ENCODE measurements at places on chromosomes 16 and 17.

- DNase-seq, result no peak
Measured at GRCh38 chr16:85349365-85350145, 237.3 kb upstream of the CIBAR2 start.

GRCh38 chr17:4485676-4486646 lies 12.7 kb upstream of the SPNS2 start:
- DNase-seq, result no peak

GRCh38 chr17:10754861-10755591 lies 25.2 kb upstream of the TMEM220 start:
- DNase-seq, result no peak

DNA sequence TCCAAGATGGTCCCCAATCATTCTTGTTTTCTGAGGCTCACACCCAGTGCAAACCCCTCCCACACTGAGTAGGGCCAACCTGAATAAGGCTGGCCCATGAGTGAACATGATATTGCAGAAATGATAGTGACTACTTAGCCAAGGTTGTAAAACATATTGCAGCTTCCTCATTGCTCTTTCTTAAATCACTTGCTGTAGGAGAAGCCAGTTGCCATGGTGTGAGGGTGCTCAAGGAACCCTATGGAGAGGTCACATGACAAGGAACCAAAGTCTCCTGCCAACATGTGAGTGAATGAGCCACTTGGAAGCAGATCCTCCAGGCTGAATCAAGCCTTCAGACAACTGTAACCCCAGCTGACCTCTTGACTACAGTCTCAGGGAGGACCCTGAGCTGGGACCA lies 191.4 kb downstream of the RGS9 start:
- no peak for DNase-seq

DNA sequence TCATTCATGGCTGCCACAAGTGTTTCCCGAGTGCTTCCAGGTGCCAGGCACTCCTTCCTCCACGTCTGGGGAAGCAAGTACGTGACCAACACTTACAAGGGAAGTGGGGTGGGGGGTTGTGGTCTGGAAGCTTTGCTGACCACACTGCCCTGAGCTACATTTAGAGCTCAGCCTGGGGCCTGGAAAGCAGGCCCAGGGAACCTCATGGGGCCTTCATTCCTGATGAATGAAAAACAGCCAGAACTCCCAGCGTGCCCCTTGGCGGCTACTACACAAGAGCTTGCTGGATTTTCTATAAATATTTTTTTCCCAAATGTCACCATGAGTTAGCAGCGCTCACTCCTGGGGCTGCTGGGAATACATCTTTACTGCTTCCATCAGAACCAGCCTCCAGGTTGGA lies 73.3 kb downstream of the ABCC12 start:
- no peak for DNase-seq

- DNase-seq, result no peak
Measured at GRCh38 chr16:53504665-53505064, 1.7 kb upstream of the AKTIP start.

GRCh38 chr16:52076801-52077201 lies 470.1 kb downstream of the TOX3 start:
- no peak for DNase-seq

DNA sequence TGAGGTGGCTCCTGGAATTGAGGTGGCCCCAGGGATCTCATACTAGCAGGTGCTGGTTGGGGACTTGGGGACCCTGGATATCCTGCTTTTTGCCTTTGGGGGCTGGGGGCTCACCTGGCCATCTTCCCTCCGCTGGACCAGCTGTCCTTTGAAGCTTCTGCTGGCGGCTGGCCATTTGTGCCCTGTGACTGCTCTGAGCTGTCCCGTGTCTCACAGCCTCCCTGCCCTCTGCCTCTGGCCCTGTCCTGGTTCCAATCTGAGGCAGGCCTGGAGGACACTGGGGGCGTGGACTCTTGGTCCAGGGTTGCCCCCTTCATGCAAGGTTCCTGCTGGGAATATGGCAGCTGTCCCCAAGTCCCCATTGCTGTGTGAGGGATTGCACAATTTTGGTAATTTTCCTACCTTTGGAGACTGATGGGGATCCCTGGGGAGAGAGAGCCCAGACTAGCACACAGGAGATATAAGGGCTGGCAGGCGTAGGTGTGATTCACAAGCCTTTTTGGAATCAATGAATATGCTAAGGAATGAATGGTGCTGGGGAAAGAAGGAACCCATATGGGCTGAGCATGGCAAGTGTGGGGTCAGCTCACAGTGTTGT lies 19.2 kb downstream of the ADCY7 start:
- no peak for DNase-seq

DNA sequence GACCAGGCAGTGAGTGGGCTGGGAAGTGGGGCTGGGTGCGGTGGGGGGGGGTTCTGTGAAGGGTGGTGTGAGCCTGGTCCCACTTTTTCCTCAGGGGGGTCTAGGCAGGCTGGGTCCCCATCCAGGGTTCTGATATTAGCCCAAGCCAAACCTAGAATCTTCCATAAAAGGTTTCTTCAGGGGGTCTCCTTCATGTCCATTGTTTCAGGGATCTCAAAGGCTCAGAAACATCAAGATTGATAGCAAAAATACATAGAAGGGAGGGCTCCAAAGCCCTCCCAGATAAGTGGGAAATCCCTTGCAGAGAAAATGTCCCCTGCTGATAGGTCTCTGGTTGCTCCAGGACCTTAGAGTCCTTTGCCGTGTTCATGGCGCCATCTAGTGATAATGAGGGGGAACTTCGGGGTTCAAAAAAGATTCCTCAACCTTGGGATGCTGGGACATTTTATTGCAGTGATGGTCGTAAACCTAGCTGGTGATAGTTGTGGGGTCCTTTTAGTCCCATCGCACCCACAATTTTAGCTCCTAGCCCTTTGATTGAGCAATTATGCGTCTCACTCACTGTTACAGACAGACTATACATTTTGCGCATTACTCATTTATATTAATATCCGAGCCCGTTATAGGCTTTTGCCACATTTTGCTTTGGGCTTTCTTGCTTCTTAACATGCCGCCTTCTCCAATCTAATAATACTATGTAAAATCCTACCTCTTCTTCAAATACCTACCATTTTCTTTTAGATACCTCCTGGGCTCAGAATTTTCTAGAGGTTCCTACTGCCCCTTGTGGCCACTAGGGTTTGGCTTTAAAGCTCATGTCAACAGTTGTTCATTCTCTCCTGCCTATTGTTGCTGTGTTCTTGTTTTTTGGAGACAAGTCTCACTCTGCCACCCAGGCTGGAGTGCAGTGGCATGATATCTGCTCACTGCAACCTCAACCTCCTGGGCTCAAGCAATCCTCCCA lies 35.1 kb downstream of the IGF2BP1 start:
- no peak for DNase-seq

Measured in left renal pelvis (tissue), 4 donors.